ENCODE measurements at places on chromosomes 5 and 9. TPM values are rescaled to one million over a fixed set of nuclear protein-coding genes. Genes with fewer than 3 reads are reported as not detected.

Gene C9orf50
- polyA plus RNA-seq = 0.23 TPM

Gene C9
- 0.06 TPM for polyA plus RNA-seq

Gene FTMT
- polyA plus RNA-seq = not detected

Gene MSX2
- polyA plus RNA-seq = 2.4 TPM

Gene SGCD
- polyA plus RNA-seq = 71.2 TPM

Gene MED27
- 41.1 TPM for polyA plus RNA-seq

- DNase-seq = peak; percentile 33
These were observed 74.1 kb downstream of the CFAP95 start for GRCh38 chr9:69894720-69895119.

- no peak for DNase-seq
These were observed 14.3 kb downstream of the GRIA1 start for GRCh38 chr5:153504726-153505125.

DNA sequence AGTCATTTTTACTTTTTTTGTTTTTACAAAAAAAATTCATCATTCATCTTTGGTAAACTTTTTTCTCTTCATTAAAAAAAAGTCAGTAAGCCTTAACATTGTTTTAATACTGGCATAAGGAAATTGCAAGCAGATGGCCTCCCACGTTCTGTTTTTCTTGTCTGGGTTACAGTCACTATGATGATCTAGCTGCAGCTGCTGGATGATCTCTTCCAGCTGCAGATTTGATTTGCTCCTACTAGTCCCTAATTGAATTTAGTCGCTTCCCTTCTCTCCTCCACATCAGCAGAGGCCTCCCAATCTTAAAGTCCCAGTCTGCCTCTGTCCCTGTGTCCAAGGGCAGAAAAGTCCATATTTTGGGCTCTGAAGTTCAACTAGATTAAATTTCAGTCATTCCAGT, 106.8 kb upstream of the PTGER4 start:
- DNase-seq = peak; percentile 82

Measured in GM23248 (cell line).